Retinal pigment epithelial cell (primary cell): ENCODE measurements at places on chromosomes 5 and 9.
A peak's percentile ranks its signal among the peaks of the same experiment; 100 is the strongest.

GRCh38 chr9:77667151-77667550 is 19.0 kb upstream of the GNA14 start:
- no peak for DNase-seq

GRCh38 chr9:104256031-104256695 is 162.1 kb downstream of the SMC2 start:
- peak; percentile 39 for DNase-seq

GRCh38 chr9:124475158-124475867 is 25.1 kb downstream of the ADGRD2 start:
- no peak for DNase-seq

GRCh38 chr9:94029932-94030317 is 54.3 kb upstream of the PTPDC1 start:
- DNase-seq, result no peak

DNA sequence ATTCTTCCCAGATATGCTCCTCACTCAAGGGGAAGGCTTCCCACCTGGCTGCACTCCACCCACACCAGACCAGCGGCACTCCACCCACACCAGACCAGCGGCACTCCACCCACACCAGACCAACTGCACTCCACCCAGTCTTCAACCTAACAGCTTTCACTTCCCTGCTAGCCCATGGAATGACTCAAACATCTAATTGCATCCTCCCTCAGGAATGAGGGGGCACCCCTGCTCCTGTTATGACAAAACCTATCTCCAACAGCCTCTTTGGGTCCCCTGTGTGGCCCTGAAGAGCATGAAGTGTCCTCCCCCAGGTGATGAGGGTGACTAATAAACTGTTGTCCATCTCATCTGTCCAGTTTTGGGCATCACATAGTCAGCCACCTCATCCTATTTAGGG is 556.6 kb upstream of the TUSC1 start:
- no peak for DNase-seq

- DNase-seq, result no peak
Measured at GRCh38 chr9:114266969-114267368, 55.9 kb upstream of the ORM1 start.

GRCh38 chr9:108691614-108692013 is 164.2 kb downstream of the ACTL7B start:
- DNase-seq, result no peak

GRCh38 chr9:19116107-19116790 is 11.0 kb downstream of the PLIN2 start:
- no peak for DNase-seq
